Bone marrow (tissue), 2 donors: ENCODE measurements at places on chromosomes 6 and 20.

DNA sequence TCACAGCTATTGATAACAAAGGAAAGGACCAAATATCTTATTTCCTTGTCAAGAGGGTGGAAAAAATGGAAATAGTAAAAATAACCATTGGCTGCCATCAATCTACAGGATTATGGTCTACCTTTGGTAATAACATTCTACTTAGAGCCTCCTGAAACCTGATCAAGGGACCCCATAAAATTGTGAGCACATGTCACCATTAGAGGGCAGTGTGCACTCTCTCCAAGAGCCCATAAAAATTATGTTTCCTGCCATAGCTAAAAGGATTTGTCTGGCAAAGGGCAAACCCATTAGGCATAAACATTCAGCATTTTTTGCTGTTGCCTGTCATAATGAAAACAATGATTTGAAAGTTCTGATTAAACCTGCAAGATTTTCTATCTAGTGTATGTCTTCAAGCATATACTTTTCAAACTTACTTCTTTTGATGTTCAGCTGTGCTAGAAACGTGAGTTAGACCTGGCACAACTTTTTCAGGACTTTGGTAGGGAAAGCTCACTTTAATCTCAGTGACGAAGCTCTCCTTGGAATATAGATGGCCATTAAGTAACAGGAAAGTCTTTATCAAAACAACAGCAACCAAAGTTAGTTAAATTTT is 120.7 kb upstream of the ZFP64 start:
- DNase-seq = peak; percentile 1

- DNase-seq = no peak
These were observed 1053.4 kb upstream of the CITED2 start for GRCh38 chr6:140427842-140428241.

- no peak for DNase-seq
These were observed 35.0 kb downstream of the MYLK4 start for GRCh38 chr6:2715737-2716136.

DNA sequence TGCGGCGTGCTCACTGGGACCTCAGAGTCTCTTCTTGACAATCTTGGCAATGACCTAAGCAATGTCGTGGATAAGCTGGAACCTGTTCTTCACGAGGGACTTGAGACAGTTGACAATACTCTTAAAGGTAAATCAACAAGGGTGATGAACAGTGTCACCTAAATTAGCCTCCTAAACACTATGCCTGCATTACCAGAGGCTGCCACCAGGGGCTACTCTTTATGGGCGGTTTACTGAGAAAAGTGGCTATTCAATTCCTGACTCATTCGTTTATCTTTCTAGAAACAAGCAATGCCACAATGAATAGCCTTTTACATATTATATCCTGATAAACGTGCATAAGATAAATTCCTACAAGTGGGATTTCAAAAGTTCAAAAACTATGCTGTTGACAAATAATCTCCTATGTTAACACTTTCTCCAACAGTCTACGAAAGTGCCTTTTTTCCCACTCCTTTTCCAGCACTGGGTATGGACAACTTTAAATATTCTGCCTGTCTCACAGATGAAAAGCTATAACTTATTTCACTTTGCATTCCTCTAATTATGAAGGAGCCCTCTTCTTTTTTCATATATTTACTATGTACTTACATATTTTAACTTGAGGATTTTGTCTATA is 1.3 kb downstream of the BPIFA2 start:
- no peak for DNase-seq

DNA sequence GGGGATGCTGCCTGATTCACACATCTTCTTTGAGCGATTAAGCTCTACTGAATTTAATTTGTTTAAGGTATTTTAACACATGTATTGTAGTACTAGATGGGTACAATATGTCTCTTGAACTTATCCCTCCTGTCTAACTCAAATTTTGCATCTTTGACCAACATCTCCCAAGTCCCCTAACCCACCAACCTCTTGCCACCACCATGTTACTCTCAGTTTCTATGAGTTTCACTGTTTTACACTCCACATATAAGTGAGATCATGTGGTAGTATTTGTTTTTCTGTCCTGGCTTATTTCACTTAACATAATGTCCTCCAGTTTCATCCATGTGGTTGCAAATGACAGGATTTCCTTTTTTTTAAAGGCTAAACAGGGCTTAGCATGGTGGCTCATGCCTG is 38.7 kb upstream of the ENPP4 start:
- no peak for DNase-seq

DNA sequence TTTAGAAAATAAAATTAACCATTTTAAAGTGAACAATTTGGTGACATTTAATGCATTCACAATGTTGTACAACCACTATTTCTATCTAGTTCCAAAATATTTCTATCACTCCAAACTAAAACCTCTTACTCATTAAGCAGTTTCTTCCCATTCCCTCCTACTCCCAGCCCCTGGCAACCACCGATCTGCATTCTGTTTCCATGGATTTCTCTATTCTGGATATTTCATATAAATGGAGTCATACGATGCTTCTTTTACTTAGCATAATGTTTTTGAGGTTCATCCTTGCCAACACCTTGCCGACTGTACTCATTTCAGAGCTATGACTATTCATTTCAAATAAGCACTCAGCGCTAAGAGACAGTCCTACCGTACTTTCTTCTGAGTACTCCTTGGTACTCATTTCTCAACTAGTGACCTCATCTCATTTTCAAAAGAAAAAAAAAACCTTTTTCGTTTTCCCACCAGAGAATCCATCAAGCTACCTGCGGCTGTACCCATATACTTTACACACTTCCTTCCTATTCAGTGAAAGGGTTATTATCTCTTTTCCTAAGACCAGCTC is 259.2 kb downstream of the UTRN start:
- no peak for DNase-seq

DNA sequence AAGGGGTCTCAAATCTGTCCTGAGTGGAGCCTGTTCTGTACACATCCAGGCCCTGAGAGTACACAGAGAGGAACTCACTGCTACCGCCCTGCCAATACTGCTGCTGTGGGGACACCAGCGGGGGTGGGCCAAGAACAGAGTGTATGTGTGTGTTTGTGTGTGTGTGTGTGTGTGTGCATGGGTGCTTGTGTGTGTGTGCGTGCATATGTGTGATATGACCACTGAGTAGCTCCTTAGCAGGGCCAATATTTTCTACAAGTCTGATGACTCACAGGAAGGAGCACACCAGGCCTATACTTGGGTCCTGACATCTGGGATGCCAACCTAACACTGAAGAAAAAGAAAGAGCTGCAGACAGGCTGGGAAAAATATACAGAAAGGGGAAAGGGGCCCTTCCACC is 1.4 kb downstream of the RAET1E start:
- no peak for DNase-seq

- no peak for DNase-seq
These were observed 90.1 kb downstream of the CAP2 start for GRCh38 chr6:17483391-17484016.
